ENCODE measurements at places on chromosomes 7 and 10.

DNA sequence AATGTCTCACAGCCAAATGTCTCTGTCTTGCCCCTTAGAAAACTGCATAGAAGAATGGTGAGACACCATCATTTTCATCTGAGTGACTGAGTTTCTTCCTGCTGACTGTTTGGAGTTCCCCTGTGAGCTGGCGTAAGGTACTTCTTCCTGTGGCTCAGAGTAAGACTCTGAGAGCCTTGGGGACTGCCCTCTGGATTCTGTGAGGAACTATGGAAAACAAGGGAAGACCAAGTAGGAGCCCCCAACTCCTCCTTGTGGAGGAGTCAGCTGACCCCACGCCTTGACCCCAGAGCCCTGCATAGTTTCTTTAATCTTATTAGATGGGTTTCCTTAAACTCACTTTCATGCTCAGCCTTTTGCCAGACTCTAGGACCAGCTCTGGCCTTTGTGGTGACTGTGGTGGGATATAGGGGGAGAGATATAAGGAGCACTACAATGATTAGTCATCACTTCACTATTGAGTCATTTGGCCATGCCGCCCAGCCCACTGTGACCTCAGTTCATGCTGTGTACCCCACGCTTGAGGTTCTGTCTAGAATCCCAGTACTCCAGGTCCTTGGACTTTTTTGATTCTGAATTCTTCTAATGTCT, 51.8 kb upstream of the FAM133B start:
- no peak for DNase-seq

DNA sequence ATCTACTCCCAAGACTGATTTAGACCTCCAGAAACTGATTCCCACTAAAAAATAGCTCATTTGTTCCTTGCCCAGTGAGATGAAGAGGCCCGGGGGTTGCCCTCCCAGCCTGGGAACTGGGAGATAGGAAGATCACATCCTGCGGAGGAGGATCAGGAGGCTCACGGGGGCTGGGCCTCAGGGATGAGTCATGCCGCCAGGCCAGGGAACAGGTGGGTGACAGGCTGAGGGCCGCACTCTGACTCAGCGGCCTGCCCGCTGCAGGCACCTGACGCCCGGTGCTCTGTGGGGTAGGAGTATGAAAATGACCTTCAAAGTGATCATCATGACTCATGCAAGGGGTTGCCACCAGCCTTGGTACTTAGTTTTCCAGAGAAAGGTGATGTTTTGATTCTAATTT, 104.5 kb upstream of the ZPBP start:
- DNase-seq, result no peak

GRCh38 chr7:95840953-95841950, 68.9 kb downstream of the DYNC1I1 start:
- DNase-seq, result no peak

GRCh38 chr10:34139559-34139958, 675.5 kb downstream of the PARD3 start:
- DNase-seq, result no peak

DNA sequence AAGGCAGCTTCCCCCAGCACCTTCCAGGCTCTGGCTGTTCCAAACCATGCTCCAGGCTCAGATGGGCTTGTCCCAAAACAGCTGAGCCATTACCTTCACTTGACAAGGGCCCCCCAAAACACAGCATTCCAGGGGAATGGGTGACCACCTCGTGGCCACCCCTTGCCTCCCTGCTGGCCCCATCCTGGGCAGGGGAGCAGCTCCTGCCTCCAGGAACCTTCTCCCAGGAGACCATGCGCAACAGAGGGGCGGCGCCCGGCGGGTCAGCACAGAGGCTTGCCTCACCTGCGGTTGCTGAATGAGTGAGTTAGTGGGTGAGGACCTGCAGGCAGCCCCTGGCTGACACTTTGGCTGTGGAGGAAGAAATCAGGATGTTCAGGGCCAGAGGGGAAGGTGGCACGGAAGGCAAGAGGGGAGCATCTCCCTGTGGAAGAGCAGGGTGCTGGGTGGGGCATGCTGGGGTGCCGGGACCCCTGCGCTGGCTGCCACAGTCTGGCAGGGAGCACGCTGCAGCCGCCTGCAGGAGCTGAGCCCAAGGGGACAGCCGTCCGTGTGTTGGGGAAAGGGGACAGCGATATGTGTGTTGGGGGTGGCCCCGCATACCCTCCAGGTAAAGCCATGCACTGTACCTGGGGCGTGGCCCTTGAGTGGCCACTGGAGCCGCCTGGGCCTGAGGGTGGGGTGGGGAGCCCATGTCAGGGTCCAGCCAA, 54.7 kb downstream of the PWWP2B start:
- DNase-seq, result no peak

DNA sequence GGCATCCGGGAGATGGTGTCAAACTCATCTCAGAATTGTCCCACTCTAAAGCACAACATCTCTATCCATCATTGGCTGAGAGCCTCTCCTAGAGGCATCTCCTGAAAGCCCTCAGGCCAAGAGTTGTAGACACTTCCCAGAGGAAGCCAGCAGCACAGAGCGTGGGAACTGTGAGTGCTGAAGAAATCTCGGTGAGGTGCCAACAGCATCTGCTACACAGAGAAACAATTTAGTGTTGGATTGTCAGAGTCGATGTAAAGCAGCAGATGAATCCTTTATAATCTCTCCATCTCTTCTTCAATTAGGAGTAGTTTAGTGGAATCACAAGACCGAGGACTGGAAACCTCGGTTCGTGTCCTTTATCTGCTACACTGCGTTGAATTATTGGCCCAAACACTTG, 172.2 kb downstream of the C7orf25 start:
- DNase-seq, result no peak

GRCh38 chr10:7428673-7429350, 18.0 kb upstream of the SFMBT2 start:
- DNase-seq, result no peak

DNA sequence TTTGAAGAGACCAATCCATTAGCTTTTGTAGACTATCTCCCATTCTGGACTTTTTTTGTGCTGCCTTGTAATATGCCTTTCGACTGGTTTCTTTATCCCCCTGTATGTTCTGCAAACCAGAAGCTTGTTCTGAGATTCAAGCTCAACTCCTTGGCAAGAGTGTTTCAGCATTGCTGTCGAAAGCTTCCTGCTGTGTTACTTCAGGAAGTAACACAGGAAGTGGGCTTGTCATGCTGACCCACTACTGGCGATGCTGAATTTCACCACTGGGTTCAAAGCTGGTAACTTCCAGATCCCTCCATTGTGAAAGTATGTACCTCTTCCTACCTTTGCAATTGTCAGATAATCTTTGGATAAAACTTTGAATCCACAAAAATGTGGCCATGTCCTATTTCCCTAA, 57.9 kb upstream of the INSYN2A start:
- no peak for DNase-seq

DNA sequence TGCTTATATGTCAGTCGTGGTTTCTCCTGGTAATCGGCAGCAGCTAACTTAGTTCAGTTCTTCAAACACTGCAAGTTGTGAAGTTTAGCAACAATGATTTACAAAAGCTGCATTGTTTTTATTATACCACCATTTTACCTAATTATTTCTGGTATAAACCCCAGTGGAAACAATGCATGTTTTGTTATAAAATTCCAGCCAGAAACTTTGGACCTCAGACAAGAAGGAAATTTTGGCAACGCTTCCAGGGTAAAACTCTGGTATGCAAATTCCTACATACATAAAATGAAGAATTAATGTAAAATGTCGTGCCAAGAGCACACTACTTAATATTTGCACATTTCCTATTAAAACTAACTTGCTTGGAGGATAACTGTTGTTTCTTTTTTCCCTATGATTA, 277.4 kb upstream of the LYZL1 start:
- DNase-seq, result no peak

- no peak for DNase-seq
Observed at GRCh38 chr7:24478137-24478655, 95.1 kb upstream of the PALS2 start.

DNA sequence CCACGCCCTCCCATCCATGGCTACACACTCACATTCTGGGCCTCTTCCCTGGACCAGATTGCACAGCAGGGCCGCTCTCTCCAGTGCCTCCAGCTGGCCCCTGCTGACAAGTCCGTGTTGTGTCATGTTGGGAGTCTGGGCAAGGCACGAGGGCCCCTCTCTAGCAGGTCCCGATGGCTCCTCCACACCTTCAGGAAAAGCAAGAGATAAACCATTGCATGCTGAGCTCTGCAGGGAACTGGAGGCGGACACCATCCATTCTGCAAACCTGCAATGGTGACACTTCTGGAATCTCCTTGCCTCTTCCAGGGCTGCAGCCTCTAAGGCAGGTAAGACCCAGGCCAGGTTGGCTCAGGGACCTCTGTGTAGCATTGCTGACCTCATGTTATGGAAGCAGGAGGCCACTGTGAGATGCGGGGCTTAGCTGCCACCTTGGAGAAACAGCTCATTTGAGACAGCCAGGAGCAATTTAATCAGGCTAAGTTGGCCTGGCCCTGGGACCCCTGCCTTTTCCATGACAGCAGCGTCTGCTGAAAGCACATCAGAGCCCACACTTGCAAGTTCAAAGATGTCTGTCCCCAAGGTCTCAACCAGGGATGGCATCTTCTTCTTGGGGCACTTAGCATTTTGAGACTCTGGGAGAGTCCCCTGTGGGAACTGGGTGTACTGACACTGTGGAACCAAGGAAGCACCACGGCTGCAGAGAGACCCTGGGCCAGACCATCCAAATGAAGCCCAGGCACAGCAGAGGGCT, 34.2 kb upstream of the LEP start:
- DNase-seq, result no peak

- no peak for DNase-seq
Observed at GRCh38 chr10:26225322-26225721, 8.7 kb downstream of the GAD2 start.

- DNase-seq, result no peak
Observed at GRCh38 chr7:118059209-118059608, 124.8 kb upstream of the LSM8 start.

GRCh38 chr7:157826566-157826965, 489.8 kb downstream of the DNAJB6 start:
- DNase-seq, result no peak

DNA sequence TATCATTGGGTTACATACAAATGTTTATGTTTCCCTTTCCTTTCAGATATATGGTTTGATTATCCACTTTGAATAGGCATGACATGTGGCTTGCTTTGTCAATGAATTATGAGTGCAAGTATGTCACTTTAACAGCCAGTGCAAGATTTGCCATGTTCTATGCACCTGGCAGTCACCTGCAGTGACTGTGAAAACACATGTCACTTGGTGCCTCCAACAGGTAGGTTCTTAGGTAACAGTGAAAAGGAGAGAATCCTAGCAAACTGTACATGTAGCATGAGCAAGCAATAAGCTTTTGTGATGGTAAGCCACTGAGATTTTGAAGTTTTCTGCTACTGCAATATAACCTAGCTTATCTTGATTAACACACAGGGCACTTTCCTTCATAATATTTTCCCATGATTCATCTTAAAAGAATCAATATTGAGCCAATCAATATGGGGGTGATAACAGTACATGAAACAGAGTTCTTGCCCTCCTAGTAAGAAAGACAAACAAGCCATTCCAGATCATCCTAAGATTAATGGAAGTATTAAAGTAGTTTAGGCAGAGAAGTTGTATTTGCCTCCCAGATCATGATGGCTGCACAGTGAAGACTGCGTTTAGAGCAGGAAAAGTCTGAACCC, 7.9 kb upstream of the RALA start:
- DNase-seq, result no peak

GRCh38 chr7:33651998-33652515, 253.3 kb upstream of the BMPER start:
- no peak for DNase-seq

DNA sequence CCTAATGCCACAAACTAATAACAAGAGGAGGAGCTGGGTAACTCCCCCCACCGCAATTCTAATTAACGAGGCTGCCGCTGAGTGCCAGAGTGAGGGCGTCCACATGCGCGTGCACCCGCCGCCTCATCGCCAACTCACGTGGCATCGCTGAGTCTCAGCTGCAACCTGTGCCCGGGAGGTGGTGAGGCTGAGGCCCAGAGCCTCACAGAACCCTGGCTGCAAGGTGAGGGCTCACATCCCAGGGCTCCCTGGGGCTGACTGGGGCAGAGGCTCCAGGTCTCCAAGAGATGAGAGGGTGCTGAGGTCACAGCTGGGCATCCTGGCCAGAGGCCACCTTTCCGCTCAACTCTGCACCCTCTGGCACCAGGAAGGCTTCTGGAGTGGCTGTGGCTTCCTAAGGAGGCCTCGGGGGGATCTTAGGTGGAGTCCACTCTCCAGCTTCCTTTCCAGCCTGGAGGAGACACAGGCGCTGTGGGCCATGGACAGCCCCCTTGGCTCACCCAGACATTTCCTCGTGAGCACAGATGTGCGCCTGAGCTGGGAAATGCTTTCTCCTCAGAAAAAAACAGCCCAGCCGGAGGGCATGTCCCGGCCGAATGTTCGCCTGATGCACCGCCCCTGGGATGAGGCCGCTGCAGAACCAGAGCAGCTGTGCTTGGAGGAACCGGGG, 242.6 kb downstream of the MAD1L1 start:
- no peak for DNase-seq

- no peak for DNase-seq
Observed at GRCh38 chr7:2355705-2356008, 1.0 kb downstream of the EIF3B start.

DNA sequence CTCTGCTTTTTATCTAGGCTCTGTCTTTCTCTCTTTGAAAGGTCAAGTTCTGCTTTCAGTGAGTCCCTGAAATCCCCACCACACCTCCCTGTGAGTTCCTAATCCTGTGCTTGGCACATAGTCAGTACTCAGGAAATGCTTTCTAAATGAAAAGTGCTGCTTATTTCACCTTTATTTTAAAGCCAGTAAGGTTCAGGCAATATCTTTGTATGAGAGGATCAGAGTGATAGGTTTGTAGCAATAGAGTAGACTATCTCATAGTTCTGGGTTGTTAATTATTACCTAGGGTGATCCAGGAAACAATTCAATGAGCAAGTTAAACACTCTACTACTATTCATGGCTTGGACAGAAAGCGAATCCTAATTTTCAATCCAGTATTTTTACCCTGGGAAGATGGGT, 7.4 kb upstream of the LAMB1 start:
- no peak for DNase-seq

- no peak for DNase-seq
Observed at GRCh38 chr10:108709927-108710722, 1213.2 kb downstream of the XPNPEP1 start.

DNA sequence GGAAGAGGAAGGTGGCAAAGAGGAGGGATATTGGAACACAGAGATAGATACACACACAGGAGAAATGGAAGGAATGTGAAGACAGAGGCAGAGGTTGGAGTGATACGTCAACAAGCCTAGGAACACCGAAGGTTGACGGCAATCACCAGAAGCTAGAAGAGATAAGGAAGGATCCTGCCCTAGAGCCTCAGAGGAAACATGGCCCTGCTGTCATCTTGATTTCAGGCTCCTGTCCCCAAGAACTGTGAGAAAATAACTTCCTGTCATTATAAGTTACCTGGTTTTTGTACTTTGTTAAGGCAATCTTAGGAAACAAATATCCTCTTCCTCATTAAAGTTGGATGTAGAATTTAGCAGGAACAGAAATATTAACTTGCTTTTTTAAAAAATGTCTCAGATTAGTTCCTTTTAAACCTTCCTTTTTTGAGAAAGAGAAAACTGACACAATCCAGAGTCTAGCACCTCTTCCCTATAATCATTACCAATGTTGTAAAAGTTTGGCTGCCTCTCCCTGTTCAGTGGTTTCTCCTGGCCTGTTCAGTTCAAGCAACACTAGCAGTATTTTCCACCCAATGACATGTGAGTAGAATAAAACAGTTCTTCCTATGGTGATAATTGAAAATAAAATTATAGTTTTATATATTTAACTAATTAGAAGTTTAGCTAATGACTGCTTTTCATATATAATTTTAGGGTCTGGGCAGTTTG, 28.8 kb upstream of the GNAI1 start:
- DNase-seq, result no peak

- DNase-seq, result no peak
Observed at GRCh38 chr7:27324246-27324645, 81.6 kb downstream of the EVX1 start.
